Stimulated activated CD4-positive, alpha-beta T cell treated with anti-CD3 and anti-CD28 coated beads, Interleukin-15, amount 100 ng/mL, for 1 hour (primary cell): ENCODE measurements at places on chromosomes 11 and 22.

GRCh38 chr11:28659716-28660348 lies 551.6 kb downstream of the METTL15 start:
- DNase-seq, result no peak

DNA sequence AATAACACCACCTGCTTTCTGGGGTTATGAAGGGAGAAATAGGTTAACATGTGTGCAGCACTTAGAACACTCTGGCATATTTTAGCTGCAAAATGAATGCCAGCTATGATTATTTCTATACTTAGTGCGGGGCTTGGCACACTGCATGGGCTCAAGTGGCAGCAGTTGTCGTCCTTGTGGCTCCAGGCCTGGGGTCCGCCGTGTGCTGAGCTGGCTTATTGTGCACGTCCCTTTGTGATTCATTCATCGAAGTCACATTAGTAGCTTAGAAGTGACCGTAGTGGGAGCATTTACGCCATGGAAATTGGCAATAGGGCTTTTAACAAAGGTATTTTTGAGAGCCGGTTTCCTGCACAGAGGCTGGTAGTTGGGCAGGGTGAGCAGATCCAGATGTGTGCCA lies 4.2 kb downstream of the RASD2 start:
- DNase-seq, result no peak

DNA sequence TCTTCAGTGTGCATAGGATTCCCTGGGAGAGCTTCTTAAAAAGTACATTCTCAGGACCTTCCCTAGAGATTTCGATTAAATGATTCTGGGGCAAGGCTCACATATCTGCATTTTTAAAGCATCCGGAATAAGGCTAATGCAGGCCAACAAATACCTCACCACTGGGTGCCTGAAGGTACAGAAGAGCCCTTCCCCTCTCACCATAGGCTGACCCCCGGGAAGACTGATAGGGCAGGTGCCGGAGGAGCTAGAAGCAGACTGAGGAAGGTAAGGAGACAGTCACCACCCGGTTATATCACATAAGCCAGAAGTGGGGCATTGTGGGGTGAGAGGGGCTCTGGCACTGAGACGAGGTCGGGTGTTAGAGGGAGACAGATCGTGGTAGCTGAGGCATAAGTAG lies 1059.3 kb downstream of the NTM start:
- DNase-seq, result no peak

GRCh38 chr22:20758688-20759087 lies 15.2 kb upstream of the SERPIND1 start:
- no peak for DNase-seq
